ENCODE measurements at places on chromosomes 3 and 15. TPM values are rescaled to one million over a fixed set of nuclear protein-coding genes. Genes with fewer than 3 reads are reported as not detected.

The CSNK1G1 gene
- 26.6 TPM for total RNA-seq

The MST1R gene
- 2.6 TPM for total RNA-seq

The FBXL22 gene
- total RNA-seq: 17.7 TPM

The KNG1 gene
- total RNA-seq: 0.52 TPM

The UBE2Q2 gene
- total RNA-seq: 53.2 TPM

The GOLGA8H gene
- total RNA-seq: 0.52 TPM

The ZMYND10 gene
- 0.52 TPM for total RNA-seq

The SMC4 gene
- total RNA-seq: 36.5 TPM

The IP6K1 gene
- total RNA-seq: 23.5 TPM

The GABRB3 gene
- total RNA-seq: 0.52 TPM

The ZNF717 gene
- total RNA-seq: 16.7 TPM
